Neural progenitor cell (in vitro differentiated cells): ENCODE measurements at places on chromosomes 11 and 22.

DNA sequence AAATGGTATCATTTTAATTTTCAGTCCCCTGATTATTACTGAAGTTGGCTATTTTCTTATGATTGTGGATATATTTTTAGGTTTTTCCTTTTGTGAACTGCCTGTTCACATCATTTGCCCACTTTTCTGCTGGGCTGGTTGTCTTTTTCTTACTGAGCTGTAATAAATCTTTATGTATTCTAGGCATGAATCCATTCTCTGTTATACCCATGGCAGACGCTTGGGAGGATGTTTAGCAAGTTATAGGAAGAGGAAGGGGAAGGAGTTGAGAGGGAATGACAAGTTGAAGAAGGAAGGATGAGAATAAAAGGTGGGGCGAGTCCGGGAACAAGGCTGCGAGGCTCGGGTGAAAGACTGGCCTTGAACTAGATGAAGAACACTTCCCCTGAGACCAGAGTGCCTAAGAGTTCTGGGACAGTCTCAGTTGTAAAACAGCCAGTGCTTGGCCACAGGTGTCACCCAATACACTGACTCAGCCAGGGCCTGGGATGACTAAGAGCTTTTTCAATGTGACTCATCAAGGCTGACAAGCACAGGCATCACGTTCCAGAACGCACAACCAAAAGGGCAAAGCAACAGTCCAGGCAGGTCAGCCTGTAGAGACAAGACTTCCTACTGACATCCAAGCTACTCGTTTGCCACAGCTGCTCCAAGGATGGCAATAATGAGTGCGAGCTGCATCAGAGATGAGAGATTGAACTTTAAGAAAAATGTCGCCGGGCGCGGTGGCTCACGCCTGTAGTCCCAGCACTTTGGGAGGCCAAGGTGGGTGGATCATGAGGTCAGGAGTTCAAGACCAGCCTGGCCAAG lies 35.2 kb downstream of the LRFN4 start:
- no peak for DNase-seq

- DNase-seq: no peak
Observed at GRCh38 chr11:67780056-67780455, 105.6 kb upstream of the ALDH3B2 start.

DNA sequence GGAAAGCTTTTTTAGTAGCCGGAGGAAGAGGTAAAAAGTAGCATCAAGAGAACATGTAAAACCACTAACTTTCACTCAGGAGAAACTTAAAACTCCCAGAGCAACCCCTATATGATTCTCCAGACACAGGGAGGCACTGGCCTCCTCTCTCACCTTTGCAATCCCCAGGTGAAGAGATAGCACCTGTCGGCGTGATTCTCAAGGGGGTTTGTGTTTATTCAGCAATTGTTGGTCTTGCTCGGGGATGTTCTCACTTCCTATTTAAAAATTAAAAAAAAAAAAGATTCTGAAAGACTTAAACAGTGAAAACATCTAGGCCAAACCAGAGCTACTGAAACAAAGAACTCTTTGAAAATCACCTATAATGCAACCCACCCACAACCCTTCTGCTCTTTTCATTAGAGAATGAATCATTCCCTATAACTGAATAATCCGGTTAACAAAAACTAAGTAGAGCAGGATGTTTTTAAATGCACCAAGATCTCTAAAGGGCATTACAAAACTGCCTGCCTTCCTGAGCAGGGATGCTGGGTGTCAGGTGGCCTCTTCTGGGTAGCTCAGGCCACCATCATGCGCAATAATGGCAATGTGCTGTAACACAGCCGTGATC lies 24.9 kb downstream of the DHCR7 start:
- no peak for DNase-seq

DNA sequence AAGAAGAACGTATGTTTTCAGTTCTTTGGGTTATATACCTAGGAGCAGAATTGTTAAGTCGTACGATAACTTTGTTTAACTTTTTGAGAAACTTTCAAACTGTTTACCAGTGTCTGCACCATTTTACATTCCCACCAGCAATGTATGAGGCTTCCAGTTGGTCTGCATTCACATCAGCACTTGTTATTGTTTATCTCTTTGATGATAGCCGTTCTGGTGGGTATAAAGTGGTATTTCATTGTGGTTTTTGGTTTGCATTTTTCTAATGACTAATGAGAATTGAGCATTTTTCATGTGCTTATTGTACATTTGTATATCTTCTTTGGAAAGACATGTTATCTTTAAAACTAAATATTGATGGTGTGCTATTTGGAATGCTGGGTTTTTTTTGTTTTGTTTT lies 59.8 kb downstream of the KDM2A start:
- DNase-seq: no peak

GRCh38 chr11:40227730-40228129 lies 1231.7 kb downstream of the LRRC4C start:
- no peak for DNase-seq

GRCh38 chr11:10473371-10473770 lies 18.3 kb downstream of the AMPD3 start:
- DNase-seq: no peak

- DNase-seq: no peak
Observed at GRCh38 chr22:23233084-23233531, 52.8 kb downstream of the BCR start.

GRCh38 chr11:126114486-126115126 lies 51.9 kb upstream of the CDON start:
- DNase-seq: no peak

- no peak for DNase-seq
Observed at GRCh38 chr11:8773916-8774539, 91.4 kb downstream of the RPL27A start.

- DNase-seq: no peak
Observed at GRCh38 chr11:126257764-126258163, 10.9 kb downstream of the SRPRA start.

DNA sequence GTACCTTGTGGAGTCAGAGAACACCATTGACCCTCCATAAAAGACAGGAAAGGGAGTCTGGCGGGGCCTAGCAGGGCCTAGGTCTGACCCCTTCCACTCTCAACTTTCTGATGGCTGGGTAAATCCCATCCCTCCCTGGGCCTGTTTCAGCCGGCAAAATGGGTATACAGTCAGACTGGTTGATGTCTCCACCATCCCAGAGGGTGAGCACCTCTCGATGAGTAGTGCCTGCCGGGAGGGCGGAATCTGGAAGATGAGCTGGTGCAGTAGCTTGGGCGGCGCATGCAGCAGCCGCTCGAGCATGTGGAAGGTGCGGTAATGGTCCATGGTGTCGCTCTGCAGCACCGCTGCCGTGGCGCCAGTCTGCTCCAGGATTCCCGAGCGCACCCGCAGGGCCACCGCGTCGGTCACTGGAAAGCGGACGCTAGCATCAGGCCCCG lies 528 bp downstream of the FIBP start:
- DNase-seq: no peak

GRCh38 chr22:19957445-19957844 lies 15.8 kb upstream of the TXNRD2 start:
- DNase-seq: no peak

DNA sequence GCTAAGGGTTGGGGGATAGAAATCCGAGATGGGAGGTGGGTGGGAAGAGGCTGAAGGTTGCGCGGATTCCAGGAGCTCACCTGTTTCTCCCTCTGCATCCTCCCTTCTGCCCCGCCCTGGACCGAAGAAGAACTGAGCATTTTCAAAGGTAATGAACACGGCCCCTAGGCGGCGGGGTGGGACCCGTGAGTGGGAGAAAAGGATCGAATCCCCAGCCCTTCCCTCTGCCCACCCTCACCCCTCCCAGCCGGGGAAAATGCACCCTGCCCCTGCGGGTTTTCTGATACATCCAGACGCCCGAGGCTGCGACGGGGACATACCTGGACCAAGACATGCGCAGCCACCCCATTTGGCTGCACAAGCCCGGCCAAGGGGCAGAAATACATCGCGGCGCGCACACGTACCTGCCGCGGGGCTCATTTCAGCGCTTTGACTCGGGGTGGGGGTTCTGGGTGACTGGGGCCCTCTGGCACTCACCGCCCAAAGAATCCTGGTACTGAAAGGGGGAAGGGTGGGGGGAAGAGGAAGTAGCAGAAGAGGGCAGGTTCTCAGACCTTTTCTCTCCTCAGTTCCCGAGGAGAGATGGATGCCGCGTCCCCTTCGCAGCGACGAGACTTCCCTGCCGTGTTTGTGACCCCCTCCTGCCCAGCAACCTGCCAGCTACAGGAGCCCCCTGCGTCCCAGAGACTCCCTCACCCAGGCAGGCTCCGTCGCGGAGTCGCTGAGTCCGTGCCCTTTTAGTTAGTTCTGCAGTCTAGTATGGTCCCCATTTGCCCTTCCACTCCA lies 6.0 kb downstream of the VSIG2 start:
- peak; percentile 50 for DNase-seq

GRCh38 chr11:119627286-119627685 lies 101.7 kb downstream of the NECTIN1 start:
- DNase-seq: no peak

- DNase-seq: no peak
Observed at GRCh38 chr11:9943386-9944110, 279.7 kb downstream of the SWAP70 start.

DNA sequence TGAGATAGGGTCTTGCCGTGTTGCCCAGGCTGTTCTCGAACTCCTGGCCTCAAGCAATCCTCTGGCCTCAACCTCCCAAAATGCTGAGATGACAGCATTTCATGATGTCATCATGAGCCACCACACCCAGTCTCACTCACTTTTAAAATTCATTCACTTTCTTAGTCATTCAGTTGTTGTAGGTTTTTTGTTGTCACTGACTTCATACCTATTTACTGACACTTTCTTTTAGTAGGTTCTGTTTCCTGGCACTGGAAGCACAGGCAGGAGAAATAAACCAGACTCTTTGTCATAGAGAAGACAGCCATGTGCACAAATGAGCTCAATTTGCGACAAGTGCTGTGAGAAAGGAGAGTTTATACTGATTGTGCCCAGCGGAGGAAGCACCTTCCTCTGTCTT lies 10.5 kb downstream of the ART5 start:
- DNase-seq: no peak

DNA sequence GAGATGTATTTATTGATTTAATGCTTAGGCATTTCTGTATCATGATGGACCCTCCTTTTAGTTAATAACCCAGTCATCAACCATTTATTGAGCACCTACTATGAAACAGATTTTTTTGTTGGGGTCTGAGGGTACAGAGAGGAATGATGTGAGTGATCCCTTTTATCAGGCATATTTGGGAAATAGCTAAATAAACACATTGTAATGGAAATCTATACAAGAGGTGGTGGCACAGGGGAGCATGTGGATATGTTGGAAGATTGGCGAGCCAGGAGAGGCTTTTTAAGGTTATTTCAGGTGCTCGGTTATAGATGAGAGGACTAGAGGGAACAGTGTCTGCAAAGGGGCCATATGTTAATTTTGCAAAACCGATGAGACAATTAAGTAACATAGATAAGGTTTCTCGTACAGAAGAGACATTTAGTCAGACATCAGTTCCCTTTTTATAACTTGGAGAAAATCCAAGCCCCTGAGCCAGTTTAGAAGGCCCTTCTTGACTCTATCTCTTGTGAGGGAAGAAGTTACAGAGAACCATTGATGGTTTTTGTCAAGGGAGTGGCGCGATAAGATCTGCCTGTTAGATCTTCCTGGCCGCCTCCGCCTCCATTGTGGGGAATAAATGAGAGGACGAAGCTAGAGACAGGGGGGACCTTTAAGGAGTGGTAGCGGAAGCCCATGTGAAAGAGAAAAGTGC lies 2.0 kb downstream of the ATXN10 start:
- no peak for DNase-seq

DNA sequence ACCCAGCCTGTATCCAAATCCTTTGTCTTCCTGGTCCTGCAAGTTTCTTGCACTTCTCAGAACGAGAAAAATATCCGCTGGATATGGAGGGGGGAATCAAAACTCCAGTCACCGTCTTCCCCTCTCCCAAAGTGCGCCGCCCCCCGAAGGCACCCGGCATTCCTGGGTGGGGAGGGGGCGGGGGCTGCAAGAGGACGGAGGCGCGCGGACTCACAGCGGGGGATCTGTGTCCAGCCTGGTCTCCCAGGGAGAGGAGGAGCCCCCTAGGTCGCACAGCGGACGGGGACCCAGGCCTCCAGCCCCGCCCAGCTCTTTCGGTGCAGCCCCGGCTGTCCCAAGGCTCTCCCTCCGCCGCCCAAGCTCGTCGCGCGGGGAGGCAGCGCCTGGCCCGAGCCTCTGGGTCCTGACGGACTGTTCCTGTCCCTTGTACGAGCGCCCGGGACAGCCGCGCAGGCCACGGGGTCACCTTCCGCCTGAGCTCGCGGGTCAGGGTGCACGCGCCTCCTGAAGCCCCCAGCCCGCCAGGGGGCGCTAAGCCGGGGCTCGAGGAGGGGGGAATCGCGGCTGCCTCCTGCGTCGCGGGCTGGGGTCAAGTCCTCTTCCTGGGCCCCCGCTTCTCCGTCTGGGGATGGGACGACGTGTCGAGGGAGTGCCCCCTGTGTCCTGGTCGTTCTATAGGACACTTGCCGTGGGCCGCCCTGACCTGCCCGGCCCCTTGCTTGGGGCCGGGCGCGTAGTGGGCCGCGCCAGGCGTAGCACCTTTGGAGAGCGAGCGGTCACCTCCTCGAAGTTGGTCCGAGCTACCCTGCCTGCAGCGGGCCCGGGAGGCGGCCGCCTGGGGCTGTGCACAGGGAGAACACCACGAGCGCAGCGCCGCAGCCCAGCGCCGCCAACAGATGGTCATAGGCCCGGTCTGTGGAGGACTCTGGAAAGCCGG lies 2.4 kb upstream of the WNT11 start:
- DNase-seq: peak; percentile 92

DNA sequence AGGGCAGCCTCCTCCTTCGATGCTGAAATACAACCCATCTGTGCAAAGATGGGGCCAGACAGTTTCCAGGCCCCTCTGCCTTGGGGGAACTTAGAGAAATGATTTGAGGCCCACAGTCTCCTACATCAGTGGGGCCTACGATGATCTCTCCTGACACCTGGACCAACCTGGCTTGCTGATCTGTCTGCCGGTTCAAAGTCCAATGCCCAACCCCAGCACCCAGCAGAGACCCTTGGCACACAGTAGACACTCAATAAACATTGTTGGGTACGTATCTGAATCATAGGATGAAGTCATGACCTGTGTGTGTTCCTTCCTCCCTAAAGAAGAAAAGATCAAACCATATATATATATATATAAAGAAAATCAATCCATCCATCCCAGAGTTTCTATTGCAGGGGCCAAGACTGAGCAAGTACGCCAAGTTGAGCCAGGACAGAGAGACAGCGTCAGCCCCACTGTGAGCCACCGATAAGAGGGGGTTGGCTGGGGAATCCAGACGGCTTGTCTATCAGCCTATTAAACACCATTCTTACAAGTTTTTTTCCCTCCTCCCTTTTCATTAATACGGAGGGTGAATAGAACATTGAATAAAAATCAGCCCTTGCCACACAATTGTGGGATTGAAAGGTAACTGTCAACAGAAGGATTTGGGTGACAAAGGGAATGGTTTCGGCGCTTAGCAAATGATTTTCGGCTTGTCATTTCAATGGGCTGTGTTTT lies 244.1 kb downstream of the MN1 start:
- DNase-seq: no peak

DNA sequence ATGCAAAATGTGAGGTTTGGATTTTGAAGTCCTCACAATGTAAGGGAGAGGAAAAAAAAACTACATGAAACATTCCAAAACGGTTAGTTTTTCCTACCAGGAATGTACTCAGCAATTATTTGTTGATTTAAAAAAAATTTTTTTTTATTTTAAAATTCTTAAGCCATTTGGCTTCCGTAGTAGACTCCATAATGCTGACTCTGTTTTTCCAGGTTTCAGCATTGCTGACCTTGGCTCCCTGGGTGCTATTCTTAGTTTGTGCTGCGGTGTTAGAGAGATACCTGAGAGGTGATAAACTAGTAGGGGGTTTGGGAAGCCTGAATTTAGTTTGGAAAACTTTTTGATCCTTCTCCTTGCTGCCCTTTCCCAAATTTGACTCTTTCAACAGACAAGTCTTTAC lies 10.6 kb downstream of the STT3A start:
- no peak for DNase-seq

- no peak for DNase-seq
Observed at GRCh38 chr22:31474743-31475142, 14.9 kb downstream of the EIF4ENIF1 start.
